ENCODE measurements at places on chromosomes 5 and 9.

- DNase-seq, result no peak
Observed at GRCh38 chr5:116525674-116526073, 48.9 kb downstream of the SEMA6A start.

- no peak for DNase-seq
Observed at GRCh38 chr5:35194635-35195471, 35.4 kb downstream of the PRLR start.

- DNase-seq, result no peak
Observed at GRCh38 chr5:109305352-109305751, 104.4 kb downstream of the PJA2 start.

- no peak for DNase-seq
Observed at GRCh38 chr5:133778636-133779035, 166.3 kb upstream of the FSTL4 start.

DNA sequence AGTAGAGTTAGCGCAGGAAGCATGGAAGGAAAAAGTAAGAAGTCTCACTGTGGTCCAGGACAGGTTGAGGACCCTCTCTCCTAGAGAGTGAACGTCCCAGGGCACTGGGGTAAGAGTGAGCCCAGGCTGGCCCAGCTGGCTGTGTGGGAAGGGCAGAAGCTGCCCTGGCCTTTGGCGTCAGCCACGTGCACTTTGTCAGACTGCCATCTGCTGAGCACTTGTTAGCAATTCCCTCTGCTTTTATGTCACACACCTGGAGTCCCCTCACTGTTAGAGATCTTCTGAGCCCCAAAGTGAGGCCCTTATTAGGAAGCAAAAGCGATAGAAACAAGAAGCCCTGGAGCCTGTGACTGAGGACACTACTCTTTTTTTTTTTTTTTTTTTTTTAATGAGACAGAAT, 79.1 kb downstream of the UGCG start:
- no peak for DNase-seq

DNA sequence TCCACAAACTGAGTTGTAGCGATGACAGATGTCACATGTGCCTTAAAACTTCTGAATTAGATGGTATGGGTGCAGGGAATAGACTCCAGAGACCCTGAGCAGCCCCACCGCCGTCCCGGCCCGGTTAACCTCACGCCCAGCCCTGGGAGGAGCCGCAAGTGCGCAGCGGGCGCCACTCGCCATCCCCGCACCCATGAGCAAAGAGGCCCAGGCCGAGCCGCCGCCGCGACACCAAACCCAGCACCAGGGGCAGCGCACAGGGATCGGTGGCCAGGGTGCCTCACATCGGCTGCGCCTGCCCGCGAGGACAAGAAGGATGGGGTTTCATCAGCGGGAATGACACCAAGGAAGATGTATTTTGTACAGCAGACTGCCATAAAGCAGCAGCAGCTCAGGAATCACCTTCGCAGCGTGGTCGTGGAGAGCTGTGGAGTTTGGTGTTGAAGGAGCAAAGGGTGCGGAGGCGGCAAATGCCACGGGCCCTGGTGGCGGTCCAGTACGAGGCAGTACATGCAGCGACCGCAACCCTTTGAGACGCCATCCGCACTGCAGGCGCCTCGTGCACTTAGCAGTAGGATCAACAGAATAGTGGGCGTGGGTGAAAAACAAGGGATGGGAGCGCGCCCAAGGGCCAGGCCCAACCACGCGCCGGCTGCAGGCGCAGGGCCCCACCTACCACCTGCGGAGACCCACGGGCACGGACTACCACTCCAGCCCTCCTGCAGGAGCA, 89.7 kb downstream of the ZNF366 start:
- no peak for DNase-seq

DNA sequence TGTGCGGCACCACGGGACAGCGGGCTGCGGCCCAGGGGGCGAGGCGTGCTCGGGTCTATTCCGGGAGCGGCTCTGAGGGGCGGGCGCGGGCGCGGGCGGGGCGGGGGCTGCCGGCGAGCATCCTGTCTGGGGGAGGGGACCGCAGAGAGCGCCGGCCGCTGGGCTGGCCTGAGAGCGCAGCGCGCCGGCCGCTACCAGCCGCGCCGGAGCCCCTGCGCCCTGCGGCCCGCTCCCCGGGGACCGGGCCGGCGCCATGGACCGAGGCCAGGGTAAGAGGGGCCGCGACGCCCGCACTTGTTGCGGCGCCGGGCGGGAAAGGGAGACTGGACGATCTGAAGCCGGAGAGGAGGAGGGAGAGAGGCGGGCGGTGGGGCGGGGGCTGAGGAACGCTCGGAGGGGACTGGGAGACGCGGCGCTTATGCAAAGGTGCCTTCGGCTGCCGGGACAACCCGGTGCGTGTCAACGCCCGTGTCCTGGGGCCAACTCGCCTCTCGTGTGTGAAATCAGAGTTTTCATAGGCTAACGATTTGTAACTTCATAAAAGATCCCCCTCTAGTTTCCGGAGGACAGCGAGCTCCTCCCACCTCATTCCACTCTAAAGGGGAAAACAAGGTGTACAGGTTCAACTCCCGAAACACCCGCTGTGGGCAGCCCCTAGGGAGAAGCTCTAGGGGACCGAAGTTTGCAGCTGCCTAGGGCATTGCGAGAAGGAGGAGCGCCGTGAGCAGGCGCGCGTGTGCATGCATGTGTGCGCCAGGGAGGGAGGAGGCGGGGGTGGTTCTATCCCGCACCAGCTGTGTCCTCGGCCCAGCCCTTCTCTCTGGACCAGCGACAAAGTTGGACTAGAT, at the start of gene AFAP1L1:
Gene AFAP1L1 (plus strand): TSS at position 144 of the 848 bp plus-strand sequence. CDS start 110 bp downstream, at position 254.
- peak; percentile 67 for DNase-seq

DNA sequence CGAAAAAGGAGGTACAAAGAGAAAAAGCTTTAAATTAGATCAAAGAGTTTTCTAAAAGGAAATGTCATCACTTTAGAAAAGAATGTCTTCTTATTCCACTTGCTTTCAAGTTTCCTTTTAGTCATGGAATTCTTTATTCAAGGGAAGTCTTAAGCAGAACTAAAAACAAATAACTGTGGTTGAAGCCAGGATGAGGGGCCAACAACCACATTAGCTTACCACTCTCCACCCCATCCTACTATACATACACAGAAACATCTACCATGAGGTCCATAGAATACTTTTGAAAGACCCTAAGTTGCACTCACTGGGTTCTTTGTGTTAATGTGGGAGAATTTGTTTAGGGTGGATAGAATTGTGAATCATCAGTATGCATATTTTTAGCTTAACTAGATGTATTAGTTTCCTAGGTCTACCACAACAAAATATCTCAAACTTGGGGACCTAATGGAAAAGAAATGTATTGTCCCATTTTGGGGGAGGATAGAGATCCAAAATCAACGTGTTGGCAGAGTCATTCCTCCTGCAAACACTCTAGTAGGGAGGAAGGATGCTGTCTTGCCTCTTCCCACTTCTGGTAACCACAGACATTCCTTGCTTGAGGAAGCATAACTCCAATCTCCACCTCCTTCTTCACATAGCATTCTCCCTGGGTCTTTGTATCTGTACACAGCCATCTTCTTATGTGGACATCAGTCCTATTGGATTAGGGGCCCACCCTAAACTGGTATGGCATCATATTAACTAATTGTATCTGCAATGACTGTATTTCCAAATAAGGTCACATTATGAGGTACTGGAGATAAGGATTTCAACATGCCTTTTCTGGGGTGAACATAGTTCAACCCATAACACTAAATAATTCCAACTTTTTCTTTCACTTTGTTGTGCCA, 239.4 kb downstream of the LURAP1L start:
- no peak for DNase-seq

GRCh38 chr5:78526049-78526525, 122.5 kb downstream of the LHFPL2 start:
- no peak for DNase-seq

GRCh38 chr5:178548746-178549145, 41.4 kb downstream of the COL23A1 start:
- no peak for DNase-seq

- DNase-seq, result no peak
Observed at GRCh38 chr5:75009556-75010345, 42.6 kb downstream of the GCNT4 start.

DNA sequence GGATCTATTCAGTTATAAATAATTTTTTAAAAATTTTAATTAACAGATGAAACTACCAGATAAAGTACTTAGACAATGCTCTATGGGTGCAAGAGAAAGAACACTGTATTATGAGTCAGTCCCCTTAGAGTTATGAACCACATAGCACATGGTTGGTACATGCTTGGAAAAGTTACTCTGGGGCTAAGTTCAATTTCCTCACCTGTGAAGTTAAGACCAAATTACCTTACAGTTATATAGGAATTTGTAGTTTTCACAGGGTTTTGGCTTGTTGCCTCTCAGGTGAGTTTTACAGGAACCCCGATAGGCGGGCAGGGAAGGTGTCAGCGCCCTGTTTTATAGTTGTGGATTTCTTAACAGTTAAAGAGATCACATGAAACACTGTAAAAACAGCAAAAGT, 1.2 kb downstream of the PANK3 start:
- no peak for DNase-seq

DNA sequence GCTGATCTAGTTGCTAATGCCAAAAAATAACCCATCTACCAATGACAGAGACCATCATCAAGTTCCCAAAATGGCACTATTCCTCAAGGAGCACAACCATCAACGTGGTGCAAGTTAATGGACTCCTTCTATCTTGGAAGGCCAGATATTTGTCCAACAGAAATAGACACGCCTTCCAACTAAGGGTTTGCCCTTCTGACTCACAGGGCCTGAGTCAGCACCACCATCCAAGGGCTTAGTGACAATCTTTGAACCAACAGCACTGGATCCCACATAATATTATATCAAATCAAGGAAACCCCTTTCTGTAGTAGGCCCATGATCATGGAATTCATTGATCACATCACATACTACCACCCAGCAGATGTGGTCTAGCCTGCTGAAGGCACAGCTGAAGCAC, 84.3 kb downstream of the MED27 start:
- DNase-seq, result no peak

GRCh38 chr5:170632985-170633234, 129.1 kb downstream of the KCNIP1 start:
- peak; percentile 89 for DNase-seq

DNA sequence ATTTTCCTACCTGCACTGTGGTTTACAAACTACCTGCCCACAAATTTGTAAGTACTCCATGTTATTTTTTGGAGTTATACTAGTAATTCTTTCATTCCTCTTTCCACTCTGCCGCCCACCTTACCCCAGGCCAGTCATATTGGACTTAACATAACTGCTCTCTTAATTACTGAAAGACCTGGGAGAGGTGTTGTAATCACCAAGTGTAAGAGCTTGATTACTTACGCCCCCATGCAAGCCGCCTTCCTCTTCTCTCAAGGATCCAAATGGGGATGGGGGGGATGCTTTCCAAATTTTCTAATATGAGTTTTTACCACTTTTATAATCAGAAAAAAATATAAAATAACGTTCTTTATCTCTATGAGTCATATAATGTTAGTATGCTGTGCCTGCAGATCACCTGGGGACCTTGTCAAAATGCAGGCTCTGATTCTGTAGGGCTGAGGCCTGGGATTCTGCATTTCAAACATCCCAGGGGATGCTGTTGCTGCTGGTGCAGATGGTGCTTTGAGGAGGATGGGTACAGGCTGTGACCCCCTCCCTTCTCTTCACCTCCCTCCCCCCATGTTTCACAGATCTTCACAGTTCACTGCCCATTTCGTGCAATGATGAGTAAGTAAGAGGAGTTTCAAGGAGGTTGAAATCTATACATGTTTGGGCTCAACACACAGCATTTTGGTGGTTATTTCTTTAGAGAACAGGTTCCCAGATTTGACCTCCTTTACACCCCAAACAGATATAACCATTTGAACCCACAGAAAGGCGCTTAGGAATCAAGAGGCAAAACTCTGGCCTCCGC, 87.3 kb downstream of the SEC61B start:
- DNase-seq, result no peak

DNA sequence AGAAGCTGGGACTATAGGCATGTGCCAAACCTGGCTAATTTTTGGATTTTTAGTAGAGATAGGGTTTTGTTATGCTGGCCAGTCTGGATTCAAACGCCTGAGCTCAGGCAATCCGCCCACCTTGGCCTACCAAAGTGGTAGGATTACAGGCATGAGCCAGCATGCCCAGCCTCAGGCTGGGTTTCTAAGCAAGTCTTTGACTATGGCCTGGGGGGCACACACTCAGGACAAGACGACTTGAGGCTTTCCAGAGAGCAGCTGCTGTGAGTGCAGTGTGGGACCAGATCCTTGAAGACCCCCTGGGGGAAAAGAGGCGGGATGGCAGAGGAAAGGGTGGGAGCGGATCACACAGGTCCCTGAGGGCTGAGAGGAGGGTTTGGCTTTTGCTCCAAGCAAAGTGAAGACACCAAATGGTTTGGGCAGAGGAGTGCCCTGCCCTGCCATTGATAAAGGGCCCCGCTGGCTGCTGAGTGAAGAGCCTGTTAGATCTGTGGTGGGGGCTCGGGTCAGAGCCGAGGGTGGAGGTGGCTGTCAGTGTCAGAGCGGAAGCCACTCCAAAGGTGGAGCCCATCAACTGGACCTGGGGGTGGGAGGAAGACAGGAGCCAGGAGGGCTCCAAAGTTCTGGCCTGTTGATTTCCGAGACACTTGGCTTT, 46.8 kb upstream of the FUBP3 start:
- no peak for DNase-seq
